ENCODE measurements at places on chromosomes 5 and 9.

- DNase-seq: no peak
- no peak overlapping the region for H3K4me3 ChIP-seq
- H3K27me3 ChIP-seq: peaks cover 35% of the 10 kb centered on the region
These were observed 5.2 kb upstream of the CRB2 start for GRCh38 chr9:123350590-123351310.

DNA sequence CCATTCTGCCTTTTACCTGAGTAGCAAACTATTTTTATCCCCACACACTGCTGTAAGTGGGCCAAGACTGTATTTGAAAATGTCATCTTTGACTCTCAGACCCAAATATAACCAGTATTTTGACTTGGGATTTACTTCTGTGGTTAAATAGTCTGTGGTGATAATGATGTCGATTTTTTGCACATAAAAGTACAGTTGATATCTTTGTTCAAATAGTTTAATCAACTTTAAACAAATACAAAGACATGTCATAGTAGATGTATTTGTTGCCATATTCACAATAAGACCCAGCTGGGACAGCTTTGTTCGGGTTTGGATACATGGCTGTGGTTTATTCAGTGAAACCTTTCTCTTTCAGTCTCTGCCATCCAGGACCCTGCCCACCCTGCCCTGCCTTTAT, 20.4 kb downstream of the NFX1 start:
- no peaks in the 10 kb centered on the region for H3K4me1 ChIP-seq
- no peak for DNase-seq
- no peak overlapping the region for H3K27ac ChIP-seq
- peaks cover 41% of the 10 kb centered on the region for H3K36me3 ChIP-seq
- no peaks in the 10 kb centered on the region for H3K27me3 ChIP-seq
- no peak overlapping the region for H3K4me3 ChIP-seq

DNA sequence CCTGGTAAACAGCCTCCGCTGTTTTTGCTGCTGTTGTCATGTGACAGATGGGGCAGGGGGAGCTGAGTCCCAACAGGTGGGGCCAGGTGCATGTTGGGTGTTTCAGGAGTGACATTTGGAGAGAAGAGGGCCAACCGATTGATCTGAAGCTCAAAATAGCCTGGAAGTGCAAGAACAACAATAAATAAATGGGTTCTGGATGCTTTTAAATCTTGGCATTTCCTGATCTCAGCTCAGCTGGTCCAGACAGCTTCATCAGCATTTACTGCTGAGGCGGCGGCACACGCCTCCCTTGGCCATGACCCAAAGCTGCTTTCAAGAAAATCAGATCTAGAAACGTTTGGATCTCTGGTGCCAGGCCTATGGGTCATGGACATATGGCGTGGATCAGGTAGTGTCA, 70.5 kb downstream of the PPARGC1B start:
- no peak overlapping the region for H3K4me3 ChIP-seq
- no peak for DNase-seq
- no peaks in the 10 kb centered on the region for H3K36me3 ChIP-seq
- no peaks in the 10 kb centered on the region for H3K4me1 ChIP-seq

DNA sequence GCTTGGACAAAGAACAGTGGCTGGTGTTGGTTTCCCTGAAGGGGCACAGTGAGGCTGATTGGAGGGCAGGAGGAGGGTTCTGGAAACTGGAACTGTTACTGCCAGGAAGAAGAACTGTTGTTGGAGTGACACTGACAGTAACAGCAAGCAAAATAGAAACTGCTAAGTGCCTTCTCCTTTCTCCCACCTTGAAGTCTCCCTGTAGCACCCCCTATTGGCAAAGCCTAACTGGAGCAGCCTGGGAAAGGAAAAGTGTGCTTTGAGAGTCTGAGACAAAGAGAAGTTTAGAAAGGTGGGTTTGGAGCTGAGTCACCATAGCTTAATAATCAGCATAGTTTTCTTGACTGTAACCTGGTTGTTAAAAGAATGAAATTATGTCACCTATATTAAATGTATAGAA, 2.5 kb upstream of the TMEM174 start:
- no peaks in the 10 kb centered on the region for H3K4me1 ChIP-seq
- peaks cover 82% of the 10 kb centered on the region for H3K27me3 ChIP-seq
- H3K27ac ChIP-seq: no peak overlapping the region
- H3K4me3 ChIP-seq: no peak overlapping the region

GRCh38 chr9:138102246-138103051, 224.9 kb downstream of the CACNA1B start:
- no peak overlapping the region for H3K4me3 ChIP-seq
- no peaks in the 10 kb centered on the region for H3K4me1 ChIP-seq
- DNase-seq: no peak
- H3K36me3 ChIP-seq: no peaks in the 10 kb centered on the region
- no peaks in the 10 kb centered on the region for H3K27me3 ChIP-seq
- no peak overlapping the region for H3K27ac ChIP-seq

- DNase-seq: no peak
- H3K27ac ChIP-seq: no peak overlapping the region
- no peaks in the 10 kb centered on the region for H3K4me1 ChIP-seq
- H3K27me3 ChIP-seq: peaks cover 9% of the 10 kb centered on the region
These were observed 41.5 kb downstream of the PIP5K1B start for GRCh38 chr9:68746525-68746924.

GRCh38 chr5:130189961-130190360, 285.7 kb downstream of the CHSY3 start:
- no peak for DNase-seq
- H3K36me3 ChIP-seq: no peaks in the 10 kb centered on the region
- H3K27me3 ChIP-seq: no peaks in the 10 kb centered on the region
- no peak overlapping the region for H3K4me3 ChIP-seq
- no peaks in the 10 kb centered on the region for H3K4me1 ChIP-seq

DNA sequence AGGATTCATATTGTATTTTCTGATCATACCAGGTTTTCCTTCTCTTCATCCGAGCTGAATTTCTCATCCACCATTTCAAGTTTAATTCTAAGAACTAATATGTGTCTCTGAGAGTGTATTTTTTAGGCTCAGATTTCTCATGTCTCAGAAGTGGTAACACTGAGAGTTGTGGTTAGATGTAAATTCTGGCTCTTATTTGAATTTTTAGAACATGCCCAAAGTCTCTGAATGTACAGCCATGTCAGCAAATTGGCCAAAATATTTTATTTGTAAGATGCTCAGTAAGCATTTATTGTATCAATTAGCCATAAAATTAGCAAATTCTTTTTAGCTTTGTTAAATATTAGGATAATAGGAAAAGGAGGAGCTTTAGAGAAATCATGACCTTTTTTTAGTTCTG, 16.6 kb downstream of the SV2C start:
- H3K4me1 ChIP-seq: peaks cover 10% of the 10 kb centered on the region
- H3K4me3 ChIP-seq: no peak overlapping the region
- H3K27me3 ChIP-seq: peaks cover 6% of the 10 kb centered on the region
- no peak overlapping the region for H3K27ac ChIP-seq

- peaks cover 24% of the 10 kb centered on the region for H3K36me3 ChIP-seq
- DNase-seq: peak; percentile 51
- H3K27ac ChIP-seq: peak overlapping the region; percentile 99
- peaks cover 71% of the 10 kb centered on the region for H3K4me1 ChIP-seq
- peak overlapping the region; percentile 80 for H3K4me3 ChIP-seq
These were observed 4.5 kb upstream of the IL7R start for GRCh38 chr5:35852084-35852734.

DNA sequence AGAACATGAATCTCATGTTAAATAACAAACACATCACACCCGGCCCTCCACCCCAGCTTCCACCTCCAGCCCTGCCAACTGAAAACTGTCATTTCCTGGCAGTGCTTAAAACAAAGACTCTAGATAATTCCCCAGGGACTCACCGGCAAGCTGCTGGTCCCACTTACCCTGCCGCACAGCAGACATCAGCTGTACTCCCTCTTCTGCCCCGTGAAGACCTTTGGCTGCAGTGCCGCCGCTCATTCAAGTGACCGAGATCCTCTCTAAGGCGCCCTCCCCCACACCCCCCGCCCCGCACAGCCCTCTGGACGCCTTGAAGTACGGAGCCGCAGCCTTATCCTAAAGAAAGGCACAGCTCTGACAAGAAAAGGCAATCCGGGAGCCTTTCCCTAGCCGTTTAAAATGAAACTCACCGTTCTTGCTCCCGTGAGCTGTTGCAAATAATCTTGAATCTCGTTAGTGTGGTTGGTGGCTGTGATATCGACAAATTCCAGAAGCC, 434 bp downstream of the GLRX start:
- H3K36me3 ChIP-seq: peaks cover 36% of the 10 kb centered on the region
- H3K4me3 ChIP-seq: peak overlapping the region; percentile 96
- peak overlapping the region; percentile 97 for H3K27ac ChIP-seq
- peaks cover 72% of the 10 kb centered on the region for H3K4me1 ChIP-seq
- H3K27me3 ChIP-seq: no peaks in the 10 kb centered on the region
- DNase-seq: peak; percentile 53

- no peaks in the 10 kb centered on the region for H3K4me1 ChIP-seq
- no peak overlapping the region for H3K27ac ChIP-seq
- DNase-seq: no peak
- no peaks in the 10 kb centered on the region for H3K27me3 ChIP-seq
- H3K4me3 ChIP-seq: no peak overlapping the region
These were observed 12.8 kb downstream of the PAEP start for GRCh38 chr9:135574331-135574730.

DNA sequence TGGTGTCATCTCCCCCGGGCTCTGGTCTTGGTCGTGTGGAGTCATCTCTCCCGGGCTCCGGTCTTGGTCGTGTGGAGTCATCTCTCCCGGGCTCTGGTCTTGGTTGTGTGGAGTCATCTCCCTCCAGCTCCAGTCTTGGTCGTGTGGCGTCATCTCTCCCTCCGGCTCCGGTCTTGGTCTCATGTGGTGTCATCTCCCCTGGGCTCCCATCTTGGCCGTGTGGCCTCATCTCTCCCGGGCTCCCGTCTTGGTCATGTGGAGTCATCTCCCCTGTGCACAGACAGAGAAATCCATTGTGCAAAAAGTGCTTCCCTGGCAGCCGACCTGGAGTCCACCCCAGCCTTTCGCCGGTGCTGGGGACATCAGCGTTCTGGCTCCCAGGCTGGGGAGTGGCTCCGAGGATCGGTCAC, 91.1 kb upstream of the CACNA1B start:
- peaks cover 35% of the 10 kb centered on the region for H3K36me3 ChIP-seq
- H3K4me1 ChIP-seq: peaks cover 7% of the 10 kb centered on the region
- H3K27me3 ChIP-seq: no peaks in the 10 kb centered on the region
- no peak for DNase-seq

DNA sequence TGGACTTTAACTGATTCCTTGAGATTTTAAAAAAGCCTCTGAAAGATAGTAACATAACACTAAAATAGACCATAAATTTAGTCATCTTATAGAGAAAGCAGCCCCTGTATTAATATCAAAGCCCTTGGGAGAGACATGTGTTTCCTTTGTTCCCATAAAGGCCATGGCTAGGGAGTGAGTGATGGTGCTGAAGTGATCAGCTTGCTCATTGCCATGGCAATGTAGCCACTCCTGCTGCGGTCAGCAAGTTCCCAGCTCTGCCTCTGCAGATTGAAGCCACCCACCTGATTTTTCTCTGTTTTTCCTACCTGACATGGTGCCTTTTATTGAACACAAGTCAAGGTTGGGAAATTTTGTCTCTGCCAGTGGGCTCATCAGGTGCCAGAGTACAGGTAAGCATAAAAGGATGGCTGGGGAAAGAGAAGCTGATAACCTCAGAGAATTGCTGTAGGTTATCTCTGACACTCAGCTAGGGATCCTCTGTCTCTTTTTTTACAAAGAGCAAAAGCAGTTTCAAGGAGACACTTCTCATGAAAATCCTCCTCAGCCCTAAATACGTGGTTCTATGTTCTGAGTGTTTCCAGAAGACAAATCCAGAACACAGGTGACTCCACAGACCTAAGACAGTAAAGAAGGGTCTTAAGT, 296.3 kb upstream of the NMUR2 start:
- no peak overlapping the region for H3K27ac ChIP-seq
- H3K4me1 ChIP-seq: no peaks in the 10 kb centered on the region
- no peak overlapping the region for H3K4me3 ChIP-seq
- DNase-seq: no peak

DNA sequence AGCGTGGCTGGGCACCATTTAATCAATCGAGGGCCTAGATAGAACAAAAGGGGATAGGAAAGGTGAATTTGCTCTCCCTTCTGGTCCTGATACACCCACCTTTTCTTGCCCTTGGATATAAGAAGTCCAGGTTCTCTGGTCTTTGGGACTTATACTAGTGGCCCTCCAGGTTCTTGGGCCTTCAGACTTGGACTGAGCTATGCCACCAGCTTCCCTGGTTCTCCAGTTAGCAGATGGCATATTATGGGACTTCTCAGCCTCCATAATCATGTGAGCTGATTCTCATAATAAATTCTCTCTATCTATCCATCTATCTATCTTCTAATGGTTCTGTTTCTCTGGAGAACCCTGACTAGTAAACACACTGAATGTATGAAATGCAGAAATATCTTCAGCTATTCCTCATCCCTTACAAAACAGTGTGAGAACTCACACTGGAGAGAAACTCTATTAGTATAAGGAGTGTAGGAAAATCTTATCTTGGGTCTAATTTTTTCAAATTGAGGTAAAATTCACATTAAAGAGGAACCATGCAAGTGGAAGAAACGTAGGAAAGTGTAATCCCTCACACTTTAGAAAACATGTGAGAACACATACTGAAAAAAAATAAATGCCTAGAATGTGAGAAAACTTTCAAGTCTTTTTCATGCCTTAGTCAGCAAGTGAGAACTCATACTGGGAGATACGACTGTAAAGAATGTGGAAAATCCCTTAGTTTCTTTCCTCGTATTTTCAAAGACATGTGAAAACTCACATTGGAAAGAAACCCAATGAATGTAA, 15.5 kb downstream of the PCDHB15 start:
- no peaks in the 10 kb centered on the region for H3K4me1 ChIP-seq
- no peak for DNase-seq

- H3K4me3 ChIP-seq: no peak overlapping the region
- H3K36me3 ChIP-seq: no peaks in the 10 kb centered on the region
- peaks cover 30% of the 10 kb centered on the region for H3K27me3 ChIP-seq
- H3K4me1 ChIP-seq: peaks cover 4% of the 10 kb centered on the region
These were observed 6.1 kb upstream of the AP3B1 start for GRCh38 chr5:78300464-78301045.

DNA sequence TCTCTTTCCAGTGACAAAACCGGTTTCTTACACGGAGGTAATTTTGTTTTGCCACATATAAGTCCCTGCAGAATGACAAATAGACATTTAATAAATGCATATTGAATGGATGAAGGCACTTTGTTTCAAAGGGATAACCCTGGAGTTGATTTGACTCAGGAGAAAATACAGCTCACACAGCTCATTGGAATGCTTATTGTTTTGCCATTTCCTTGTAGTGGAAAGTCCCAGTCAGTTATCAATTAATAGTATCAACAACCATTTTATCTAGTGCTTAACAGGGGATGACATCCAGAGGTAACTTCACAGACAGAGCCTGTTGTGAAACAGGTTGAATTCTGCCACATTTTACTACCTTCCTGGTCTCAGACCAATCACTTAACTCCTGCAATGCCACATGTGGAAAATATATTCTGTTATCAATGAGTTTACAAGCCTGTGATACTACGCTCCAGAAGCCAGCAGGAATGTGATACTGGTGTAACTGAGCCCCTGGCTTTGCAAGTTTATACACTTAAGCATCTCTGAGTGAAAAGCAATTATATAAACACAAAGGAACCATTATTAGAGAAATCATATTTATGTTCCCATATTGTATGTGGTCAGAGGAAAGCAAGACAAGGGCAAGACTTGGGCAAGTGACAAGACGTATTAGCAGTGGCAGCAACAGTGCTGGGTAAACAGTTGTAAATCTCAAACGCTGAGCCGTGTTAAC, 123.1 kb upstream of the ANKRD55 start:
- no peak overlapping the region for H3K27ac ChIP-seq
- H3K4me3 ChIP-seq: no peak overlapping the region
- peaks cover 13% of the 10 kb centered on the region for H3K27me3 ChIP-seq
- no peak for DNase-seq
- no peaks in the 10 kb centered on the region for H3K4me1 ChIP-seq

GRCh38 chr5:147406636-147407035, 103.2 kb downstream of the DPYSL3 start:
- H3K27ac ChIP-seq: no peak overlapping the region
- H3K4me3 ChIP-seq: no peak overlapping the region
- H3K27me3 ChIP-seq: no peaks in the 10 kb centered on the region
- no peaks in the 10 kb centered on the region for H3K4me1 ChIP-seq

Data from activated naive CD4-positive, alpha-beta T cell treated with anti-CD3 and anti-CD28 coated beads, Interleukin-2, amount 10 ng/mL, durations not matched to agents 7 days and 5 days (primary cell).